ENCODE measurements at places on chromosomes 5 and 9.

DNA sequence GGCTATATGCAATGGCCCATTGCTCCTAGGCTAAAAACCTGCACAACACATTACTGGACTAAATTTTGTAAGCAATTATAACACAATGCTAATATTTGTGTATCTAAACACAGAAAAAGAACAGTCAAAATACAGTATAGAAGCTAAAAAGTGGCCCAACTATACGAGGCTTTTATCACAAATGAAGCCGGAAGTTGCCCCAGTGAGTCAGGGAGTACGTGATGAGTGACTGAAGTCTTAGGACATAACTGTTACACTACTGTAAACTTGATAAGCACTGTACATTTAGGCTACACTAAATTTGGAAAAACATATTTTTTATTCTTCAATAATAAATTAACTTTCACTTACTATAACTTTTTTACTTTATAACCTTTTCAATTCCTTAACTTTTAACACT is 105.2 kb upstream of the PRR16 start:
- DNase-seq = no peak

DNA sequence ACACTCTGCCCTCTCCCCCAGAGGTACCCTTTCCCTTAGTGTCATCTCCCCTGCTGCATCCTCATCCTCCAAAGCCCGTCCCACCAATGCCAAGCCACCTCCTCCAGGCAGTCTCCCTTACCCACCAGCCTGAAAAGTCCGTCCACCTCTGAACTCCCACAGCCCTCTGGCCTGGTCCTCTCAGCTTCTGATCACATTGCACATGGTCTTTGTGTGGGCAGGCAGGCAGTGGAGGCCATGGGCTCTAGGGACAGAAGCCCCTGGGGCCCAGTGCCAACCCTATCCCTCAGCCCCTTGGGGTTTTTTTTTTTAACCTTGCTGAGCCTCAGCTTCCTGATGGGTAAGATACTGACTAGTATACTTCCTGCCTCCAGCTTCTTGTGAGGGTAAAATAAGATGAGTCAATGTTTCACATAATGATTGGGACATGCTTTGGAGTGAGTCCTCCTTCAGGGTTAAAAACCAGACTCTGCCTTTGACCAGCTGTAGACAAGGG is 19.4 kb downstream of the CSF1R start:
- no peak for DNase-seq

GRCh38 chr5:64792469-64792868 is 23.7 kb downstream of the CWC27 start:
- no peak for DNase-seq

GRCh38 chr9:134869554-134870300 is 10.9 kb upstream of the FCN2 start:
- DNase-seq = no peak

- DNase-seq = no peak
These were observed 620.2 kb downstream of the ACTL7B start for GRCh38 chr9:108235609-108236008.

DNA sequence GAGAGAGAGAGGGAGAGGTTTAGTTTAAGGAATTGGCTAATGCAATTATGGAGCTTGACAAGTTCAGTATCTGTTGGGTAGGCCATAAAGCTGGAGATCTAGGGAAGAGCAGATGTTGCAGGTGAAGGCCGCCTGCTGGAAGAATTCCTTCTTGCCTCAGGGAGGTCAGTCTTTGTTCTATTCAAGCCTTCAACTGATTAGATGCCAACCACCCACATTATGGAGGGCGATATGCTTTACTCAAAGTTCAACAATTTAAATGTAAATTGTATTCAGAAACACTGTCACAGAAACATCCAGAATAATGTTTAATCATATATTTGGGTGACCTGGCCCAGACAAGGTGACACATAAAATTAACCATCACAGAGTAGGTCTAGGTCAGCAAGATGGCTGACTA is 51.7 kb upstream of the SSBP2 start:
- no peak for DNase-seq

- no peak for DNase-seq
These were observed 4.0 kb upstream of the FCHO2 start for GRCh38 chr5:72951671-72952468.

DNA sequence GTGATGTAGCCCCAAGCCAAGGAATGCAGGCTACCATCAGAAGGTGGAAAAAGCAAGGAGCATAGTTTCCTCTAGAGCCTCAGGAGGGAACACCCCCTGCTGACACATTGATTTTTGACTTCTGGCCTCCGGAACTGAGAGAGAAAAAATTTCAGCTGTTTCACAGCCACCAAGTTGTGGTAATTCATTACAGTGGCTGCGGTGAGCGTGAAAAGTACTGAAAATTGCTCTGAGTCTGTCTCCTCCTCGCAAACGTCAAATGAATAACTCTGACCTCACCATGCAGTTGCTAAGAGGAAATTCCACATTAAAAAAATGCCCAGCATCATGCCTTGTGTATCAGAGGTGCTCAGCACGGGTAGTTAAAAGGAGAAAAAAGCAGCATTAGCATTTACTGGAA is 277.9 kb upstream of the MSX2 start:
- DNase-seq = no peak

DNA sequence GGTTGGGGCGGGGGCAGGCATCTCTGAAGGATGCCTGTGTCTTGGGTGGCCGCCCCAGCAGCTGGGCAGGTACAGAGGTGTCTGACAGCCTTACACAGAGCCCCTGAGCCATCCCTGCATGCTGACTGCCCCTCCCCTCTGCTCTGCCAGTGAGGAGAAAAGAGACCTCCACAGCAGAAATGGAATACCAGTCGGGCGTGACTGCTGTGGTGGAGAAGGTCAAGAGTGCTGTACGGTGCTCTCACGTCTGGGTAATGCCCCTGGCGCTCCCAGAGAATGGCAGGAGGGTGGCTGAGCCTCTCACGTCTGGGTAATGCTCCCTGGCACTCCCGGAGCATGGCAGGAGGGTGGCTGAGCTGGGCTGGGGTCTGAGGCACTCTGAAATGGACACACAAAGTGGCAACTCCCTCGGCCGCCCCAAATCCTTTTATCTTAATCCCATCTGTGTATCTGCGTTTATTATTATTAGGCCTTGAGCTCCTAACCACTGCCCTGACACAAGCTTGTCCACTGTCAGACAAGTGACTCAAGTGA is 2.5 kb upstream of the RABL6 start:
- no peak for DNase-seq

DNA sequence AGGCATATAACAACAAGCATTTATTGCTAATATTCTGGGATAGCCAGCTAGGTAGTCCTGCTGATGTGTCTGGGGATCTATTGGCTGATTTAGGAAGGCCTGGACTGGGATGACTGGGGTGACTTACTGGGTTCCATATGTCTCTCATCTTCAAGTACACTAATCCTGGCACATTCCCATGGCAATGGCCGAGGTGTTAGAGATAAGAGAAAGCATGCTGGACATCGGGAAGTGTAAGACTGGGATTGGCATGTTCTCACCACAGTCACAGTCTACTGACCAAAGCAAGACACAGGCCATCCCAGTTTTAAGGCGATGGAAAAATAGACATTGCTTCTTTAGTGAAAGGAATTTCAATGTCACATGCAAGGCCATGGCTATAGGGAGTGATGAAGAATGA is 29.7 kb downstream of the F2R start:
- DNase-seq = no peak

DNA sequence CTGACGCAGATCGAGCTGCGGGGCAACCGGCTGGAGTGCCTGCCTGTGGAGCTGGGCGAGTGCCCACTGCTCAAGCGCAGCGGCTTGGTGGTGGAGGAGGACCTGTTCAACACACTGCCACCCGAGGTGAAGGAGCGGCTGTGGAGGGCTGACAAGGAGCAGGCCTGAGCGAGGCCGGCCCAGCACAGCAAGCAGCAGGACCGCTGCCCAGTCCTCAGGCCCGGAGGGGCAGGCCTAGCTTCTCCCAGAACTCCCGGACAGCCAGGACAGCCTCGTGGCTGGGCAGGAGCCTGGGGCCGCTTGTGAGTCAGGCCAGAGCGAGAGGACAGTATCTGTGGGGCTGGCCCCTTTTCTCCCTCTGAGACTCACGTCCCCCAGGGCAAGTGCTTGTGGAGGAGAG is 4.6 kb upstream of the PHYHD1 start:
- DNase-seq = peak; percentile 77

DNA sequence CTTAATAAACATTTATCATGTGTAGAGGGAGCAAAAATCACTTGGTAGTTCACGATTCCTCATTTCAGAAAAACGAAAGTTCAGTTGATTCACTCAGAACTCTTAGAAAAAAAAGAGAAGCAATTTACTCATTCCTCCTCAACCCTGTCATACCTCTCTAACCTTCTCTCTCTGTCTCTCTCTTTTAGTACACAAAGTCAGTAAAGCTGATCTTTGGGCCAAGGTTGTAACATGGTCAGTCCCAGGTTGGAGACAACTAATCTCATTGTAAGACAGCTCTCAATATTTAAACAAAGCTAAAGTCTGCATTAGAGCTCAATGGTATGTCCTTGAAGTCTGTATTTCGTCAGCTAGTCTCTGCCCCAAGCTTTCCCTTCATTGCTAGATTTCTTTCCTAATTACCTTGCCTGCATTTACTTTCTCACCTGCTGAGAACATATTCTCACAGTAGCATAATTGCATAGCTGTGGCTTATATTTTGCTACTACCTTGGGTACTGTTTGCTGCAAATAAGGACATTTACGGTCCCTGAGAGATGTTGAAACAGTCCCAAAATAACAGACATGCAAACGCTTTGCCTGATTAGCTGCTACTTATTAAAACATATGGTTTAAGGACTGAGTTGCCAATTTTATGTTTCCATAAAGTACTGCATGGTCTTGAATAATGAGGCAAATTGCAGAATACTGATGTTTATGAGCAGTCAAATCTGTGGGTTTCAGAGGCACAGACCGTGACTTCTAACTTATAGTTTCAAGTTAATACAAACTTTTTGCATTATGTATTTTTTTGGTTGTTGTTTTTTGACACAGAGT is 138.3 kb downstream of the GPBP1 start:
- no peak for DNase-seq

DNA sequence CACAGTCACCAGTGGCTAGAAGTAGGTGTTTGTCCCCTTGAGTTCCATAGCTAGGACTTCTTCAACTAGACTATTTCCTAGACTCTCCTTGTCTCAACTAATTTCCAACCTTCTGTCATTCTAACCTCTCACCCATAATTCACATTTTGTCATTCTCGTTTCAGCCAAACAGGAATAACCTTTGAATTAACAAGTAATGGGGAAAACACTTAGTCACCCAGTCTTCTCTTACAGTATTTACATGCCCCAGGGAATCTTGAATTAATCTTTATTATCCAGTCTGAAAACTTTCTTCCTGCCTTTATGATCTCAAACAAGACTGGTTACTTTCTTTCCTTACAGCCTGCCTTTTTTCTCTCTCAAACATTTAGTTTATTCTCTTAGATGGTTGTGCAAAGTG is 63.3 kb upstream of the RUSC2 start:
- no peak for DNase-seq

GRCh38 chr9:23044549-23044948 is 597.9 kb downstream of the DMRTA1 start:
- no peak for DNase-seq

- DNase-seq = no peak
These were observed 20.5 kb upstream of the ZFR start for GRCh38 chr5:32465076-32465475.

DNA sequence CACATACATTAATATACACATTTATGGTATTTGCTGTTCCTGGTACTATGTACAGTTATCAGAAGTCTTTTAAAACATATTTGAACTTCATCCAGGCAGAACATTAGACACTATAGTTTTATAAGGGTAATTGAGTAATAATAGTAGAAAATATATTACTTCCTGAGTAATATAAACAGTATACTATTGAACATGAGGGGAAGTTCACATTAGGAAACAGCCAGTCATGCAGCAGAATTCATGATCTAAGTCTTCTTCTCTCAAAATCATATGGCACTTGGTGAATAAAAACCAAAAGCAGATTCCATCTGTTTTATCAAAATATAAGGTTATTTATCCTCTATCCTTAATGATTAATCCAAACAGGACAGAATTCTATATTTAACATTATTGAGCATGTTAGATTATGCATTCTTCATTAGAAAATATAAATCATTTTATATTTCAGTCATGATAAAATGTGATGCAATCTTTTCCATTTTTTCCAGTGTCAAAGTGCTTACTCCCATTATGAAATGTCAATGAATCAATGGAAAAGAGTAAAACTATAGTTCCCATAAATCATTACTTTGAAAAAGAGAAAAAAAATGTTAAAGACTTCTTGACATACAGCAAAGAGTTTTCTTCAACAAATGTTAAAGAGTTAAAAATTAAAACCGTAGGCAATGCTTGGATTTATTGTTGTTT is 584.3 kb upstream of the TUSC1 start:
- DNase-seq = no peak

- DNase-seq = no peak
These were observed 178.3 kb downstream of the KDM4C start for GRCh38 chr9:6936103-6936502.

DNA sequence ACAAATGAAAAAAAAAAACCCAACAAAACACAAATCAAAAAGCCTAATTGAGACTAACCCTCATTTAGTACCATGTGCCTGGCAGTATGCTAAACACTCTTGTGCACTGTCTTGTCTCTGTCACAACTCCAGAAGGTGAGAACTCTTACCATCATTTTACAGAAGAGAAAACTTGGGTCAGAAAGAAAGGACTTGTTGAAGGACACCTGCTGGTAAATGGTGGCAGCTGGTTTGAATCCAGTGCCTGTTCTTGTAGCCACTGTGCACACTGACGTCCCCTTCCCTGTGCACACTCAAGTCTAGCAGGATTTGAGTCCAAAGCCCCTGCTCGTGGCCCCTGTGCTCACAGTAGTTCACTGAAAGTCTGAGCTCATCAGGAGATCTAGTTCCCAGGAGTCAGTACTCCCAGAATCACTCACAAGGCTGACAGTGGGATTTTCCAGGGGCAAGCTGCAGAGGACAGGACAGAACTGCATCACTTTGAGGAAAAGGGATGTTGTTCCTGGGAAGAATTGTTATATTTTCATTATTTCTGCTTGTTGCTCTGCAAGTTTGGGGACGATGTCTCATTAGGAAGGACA is 43.0 kb upstream of the HSD17B4 start:
- DNase-seq = no peak

GRCh38 chr9:100104314-100104713 is 5.3 kb downstream of the INVS start:
- no peak for DNase-seq

DNA sequence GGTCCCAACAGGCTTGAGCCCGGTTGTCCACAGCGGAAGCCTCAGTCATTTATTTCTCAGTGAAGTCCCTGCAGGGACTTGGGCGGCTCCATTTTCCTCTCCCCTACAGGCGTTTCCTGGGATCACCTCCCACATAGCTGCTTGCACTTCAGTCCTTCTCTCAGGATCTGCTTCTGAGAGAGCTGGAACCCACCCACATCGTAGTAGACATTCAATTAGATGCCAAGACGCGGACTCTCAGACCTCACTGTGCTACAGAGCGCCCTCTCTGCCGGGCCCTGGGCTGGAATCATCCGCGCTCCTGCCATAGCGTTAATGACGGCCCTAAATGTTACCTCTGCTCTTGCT is 54.0 kb upstream of the ROR2 start:
- no peak for DNase-seq

DNA sequence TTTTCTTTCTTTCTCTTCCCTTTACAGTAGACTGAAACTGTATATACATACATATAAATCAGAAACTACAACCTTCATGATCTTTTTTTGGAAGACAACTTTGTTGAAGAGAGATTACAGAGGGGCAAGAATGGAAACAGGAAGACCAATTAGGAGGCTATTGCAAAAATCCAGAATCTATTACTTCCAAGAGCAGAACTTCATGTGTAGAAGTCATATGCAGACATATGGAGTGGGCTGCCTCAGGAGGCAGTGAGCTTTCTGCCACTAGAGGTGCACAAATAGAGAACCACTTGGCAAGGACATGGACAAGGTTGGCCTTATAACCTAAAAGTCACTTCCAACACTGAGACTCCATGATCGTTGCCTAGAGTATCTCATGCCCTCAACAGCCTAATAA is 157.8 kb upstream of the NR4A3 start:
- no peak for DNase-seq
